T follicular helper cell (primary cell): ENCODE measurements at places on chromosomes 1 and 21.

DNA sequence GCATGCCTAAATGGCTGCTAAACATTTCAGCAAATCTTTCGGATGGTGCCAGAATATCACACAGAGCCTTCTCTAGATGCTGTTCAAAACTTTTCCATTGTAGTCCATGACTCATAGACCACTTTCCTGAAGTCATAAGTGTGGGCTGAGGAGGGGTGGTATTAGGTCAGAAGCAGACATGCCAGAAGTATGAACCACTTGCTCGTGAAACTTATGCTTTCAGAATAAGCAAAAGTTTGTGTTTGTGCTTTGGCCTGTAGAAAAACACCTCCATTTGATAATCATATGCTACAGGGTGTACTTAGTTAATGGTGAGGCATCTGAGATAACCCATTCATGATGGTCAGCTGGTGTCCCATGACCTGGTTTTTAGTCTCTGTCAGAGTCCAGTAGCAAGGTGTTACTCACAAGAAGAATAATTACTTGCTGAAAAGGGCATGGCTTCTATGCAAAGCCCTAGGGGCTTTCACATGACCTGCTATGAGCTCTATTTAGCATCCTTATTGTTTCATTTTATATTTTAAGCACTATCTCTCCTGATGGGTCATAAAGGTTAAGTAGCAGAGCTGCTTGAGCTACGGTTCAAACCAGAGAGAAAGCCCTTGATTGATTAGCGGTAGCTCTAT lies 183.1 kb upstream of the IVNS1ABP start:
- no peak for DNase-seq

DNA sequence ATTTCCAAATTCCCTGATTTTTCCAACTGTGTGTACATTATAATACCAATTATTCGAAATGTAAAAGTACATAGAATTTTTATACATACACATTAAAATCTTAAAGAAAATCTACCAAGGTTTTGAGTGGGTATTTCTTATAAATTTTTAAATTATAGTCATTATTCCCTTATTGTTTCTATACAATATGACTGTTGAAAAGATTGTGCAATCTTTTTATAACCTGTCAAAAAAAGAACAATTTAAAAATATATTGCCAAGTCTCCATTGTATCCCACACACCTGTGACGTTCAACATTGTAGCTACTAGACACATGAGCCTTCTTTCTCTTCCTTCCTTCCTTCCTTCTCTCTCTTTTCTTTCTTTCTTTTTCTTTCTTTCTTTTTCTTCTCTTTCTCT lies 473.2 kb upstream of the CHRM3 start:
- no peak for DNase-seq

GRCh38 chr1:231099996-231100767 lies 60.1 kb upstream of the FAM89A start:
- no peak for DNase-seq

- no peak for DNase-seq
These were observed 26.4 kb downstream of the PIK3C2B start for GRCh38 chr1:204468206-204468605.

- DNase-seq = no peak
These were observed 45.4 kb downstream of the SKI start for GRCh38 chr1:2273401-2274090.

GRCh38 chr1:45299981-45300668 lies 26.6 kb upstream of the HPDL start:
- peak; percentile 14 for DNase-seq

DNA sequence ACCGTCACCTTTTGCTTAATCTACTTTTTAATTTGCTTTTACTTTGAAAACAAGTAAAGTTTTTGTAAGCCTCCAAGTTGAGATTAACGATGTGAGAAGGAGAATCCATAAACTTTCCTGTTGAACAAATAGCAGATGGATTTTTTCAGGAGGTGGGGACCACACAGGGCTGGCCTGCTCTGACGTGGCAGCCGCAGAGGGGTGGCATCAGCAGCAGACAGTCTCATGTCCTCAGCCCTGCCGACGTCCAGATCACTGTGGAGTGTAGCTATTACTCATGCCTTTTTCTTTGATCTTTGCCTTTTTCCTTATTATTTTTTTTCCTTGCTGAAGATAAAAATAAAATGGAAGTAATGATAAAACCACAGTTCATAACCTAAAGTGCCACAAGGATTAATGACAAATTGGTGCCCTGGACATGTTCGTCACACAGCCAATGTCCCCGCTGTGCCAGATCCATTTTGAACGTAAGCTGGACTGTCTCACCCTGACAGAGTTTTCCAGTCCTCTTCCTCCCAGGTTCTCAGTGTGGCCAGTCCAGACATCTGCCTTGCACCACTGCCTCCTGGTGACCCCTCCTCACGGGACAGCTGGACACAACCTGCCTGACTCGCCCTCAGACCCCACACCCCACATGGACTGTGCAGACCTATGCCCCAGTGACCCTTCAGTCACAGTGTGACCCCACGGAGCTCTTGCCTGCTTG lies 15.4 kb upstream of the ZBTB21 start:
- DNase-seq = no peak

GRCh38 chr1:192968323-192968722 lies 90.8 kb downstream of the UCHL5 start:
- DNase-seq = no peak

- DNase-seq = no peak
These were observed 540 bp upstream of the C1orf198 start for GRCh38 chr1:230868736-230869385.

GRCh38 chr1:193806079-193807048 lies 620.0 kb upstream of the B3GALT2 start:
- DNase-seq = no peak

DNA sequence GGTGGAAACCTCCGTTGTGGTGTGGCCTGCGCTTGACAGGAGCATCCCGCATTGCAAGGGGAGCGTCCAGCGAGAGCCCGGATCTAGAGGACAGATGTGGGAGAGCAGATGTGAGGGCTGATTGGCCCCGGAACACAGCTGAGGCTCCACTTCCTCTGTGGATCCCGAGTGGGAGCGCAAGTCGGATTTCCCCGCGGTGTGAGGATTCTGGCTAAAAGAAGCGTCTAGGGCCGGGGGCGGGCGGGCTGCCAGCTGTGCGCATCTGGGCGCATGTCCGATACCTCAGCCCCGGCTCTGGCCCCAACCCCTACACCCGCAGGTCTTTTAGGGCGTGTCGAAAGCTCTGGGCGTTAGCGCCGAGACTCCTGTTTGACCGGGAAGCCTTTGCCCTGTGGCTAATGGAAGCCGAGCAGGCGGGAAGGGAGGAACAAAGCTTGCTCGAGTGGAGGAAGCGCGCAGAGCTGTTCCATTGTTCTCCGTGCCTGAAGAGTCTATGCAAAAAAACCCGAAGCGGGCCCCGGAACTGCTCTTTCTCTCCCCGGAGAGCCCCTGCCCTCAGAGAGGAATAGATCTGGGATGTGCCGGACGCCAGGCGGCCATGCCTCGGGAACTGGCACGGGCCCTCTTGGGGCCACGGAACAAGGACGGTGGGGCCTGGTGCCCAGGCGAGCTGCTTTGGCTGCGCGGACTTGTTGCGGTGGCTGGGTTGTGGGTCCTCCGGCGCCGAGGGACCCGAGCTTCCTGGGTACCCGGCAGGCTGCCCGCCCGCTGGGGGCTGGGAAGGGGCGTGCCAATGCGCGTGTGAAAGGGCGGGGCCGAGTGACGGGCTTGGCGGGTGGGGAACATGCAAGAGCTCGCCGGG lies 111.1 kb downstream of the NAV1 start:
- DNase-seq = no peak

- DNase-seq = peak; percentile 58
These were observed 79.2 kb downstream of the TMEM53 start for GRCh38 chr1:44594871-44595735.

DNA sequence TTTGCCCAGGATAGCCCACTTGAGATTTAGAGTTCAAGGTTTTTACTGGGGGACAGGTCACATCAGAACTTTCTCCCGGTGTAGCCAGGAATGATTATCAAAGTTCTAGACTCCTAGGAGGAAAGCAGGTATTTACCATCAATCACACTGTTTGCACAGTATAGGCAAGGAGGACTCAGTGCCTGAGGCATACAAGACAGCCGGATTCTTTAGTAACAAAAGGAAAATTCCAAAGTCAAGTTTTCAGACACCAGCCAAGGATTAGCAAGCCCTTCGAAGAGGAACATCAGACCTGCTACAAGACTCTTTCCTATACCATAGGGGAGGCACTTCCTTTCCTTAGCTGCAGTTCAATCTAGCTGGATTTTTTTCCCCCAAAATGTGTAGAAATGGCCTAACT lies 197.8 kb upstream of the USP25 start:
- DNase-seq = no peak

DNA sequence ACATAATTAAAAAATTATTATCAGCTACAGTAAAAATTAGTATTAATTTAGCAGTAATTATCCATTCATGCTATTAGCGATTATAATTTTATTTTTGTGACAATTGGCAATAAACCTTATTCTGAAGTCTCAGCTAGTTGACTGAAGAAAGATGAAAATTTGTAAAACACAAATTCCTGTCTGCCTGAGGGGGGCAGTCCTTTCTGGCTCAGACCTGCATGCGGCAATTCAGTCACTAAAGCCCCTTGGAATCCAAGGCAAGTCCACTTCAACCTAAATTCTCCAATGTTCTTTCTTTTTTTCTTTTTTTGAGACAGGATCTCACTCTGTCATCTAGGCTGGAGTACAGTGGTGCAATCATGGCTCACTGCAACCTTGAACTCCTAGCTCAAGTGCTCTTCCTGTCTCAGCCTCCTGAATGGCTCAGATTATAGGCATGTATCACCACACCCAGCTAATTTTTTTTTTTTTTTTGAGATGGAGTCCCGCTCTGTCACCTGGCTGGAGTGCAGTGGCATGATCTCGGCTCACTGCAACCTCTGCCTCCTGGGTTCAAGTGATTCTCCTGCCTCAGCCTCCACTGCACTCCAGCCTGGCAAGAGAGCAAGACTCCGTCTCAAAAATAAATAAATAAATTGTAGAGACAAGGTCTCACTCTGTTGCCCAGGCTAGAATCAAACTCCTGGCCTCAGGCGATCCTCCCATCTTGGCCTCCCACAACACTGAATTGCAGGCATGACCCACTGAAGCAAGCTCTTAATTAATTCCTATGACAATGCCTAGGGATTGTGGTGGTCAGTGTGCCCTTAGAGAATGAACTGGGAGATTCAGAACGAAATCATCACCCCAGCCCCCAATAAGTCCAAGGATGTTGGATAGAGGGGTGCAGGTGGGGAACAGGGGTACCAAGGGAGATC lies 24.2 kb upstream of the ITPKB start:
- no peak for DNase-seq

DNA sequence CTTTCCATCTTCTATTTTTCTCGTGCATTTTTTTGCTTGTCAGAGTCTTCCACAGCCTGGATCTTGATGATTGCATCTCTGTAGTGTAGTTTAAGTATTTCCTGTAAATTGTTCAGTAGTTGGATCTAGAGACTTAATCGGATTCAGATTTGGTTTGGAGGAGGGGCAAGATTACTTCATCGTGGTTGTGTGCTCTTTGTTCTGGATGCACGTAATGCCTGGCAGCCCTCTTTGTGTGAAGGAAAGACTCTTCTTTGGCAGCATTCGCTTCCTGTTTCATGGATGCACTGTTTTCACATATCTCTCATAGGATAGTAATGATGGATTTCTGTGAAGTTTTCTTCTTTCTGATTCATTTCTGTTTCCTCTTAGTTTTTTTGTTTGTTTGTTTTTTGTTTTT lies 14.2 kb downstream of the SEMA4A start:
- no peak for DNase-seq

- DNase-seq = no peak
These were observed 83.3 kb downstream of the CDC42BPA start for GRCh38 chr1:227234998-227235405.

- DNase-seq = no peak
These were observed 20.8 kb downstream of the PKP1 start for GRCh38 chr1:201304126-201304525.

DNA sequence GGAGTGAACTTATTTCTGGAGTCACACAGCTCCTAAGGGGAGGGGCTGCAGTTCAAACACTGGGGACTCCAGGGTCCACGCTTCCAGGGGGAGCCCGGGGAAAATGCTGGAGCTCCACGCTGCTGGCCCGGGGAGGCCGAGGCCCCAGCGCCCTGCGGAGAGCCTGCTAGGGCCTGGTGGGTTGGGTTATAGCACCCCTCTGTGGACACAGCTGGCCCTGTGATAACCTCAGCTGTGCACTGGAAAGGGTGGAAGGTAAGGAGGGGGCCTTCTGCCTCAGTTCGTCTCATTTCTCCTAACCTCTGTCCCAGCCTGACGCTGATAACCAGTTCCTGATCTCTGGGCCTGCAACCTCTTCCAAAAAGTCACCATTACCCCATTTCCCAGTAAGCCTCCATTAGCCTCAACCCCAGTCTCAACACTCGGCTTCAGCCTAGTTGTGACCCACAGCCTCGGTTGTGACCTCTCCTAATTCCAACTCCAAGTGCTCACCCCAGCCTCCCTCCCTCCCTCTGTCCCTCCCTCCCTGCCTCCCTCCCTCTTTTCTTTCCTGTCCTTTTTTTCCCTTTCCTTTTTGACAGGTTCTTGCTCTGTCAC lies 7.1 kb downstream of the NBL1 start:
- peak; percentile 32 for DNase-seq

DNA sequence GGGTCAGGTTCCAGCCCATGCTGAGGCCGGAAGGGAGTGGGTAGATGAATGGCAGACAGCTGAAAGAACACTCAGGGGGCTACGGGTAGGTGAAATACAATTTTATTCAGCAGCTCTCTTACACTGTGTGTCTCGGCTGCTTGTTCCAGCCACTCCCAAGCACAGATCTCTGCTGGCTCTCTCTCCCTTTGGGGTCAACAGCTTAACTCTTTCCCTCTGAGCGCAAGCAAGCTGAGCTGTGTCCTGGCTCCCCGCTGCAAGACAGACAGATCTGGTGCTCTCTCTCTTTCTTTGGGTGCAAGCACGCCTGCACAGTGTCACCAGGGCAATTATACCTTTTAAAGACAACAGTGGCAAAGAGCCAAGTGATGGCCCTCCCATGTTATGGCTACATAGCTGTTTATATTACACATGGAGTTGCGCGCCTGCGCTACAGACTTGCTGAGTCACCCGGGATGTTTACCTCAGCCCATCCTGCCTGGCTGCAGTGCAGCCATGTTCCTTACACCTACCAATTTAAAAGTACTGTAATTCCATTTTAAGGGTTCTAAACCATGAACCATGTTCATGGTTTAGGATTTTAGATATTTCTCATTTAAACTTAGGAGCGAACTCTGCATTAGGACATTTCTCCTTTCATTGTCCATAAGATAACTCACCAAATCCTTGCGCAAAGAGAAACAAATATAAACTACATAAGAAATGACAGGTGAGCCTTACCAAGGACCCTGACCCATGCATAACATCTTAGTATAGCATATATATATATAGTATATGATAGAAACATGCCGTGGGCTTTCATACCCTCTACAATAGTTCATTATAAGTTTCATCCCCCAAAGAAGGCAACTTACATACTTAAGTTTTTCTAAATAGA lies 396.5 kb downstream of the SMYD3 start:
- DNase-seq = no peak

DNA sequence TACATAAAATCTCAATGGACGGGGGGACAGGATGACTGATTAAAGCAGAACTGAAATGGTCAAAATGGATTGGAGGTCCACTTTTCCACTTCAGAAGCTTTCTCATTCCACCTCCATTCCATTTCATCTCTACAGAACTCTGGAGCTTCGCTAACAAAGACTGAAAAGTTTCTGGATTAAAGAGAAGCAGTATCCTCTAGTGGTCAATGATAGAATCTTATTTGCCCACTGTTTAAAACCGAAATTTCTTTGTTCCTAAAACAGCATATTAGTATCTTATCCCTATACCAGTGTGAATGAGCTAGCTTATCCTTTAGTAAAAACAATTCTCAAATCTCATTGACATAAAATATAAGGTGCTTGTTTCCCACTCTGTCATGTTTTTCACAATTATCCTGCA lies 890.6 kb downstream of the KCNT2 start:
- DNase-seq = no peak
